ENCODE measurements at places on chromosomes 11 and 22.

GRCh38 chr22:46626911-46627805 is 7.0 kb downstream of the GRAMD4 start:
- DNase-seq, result no peak

DNA sequence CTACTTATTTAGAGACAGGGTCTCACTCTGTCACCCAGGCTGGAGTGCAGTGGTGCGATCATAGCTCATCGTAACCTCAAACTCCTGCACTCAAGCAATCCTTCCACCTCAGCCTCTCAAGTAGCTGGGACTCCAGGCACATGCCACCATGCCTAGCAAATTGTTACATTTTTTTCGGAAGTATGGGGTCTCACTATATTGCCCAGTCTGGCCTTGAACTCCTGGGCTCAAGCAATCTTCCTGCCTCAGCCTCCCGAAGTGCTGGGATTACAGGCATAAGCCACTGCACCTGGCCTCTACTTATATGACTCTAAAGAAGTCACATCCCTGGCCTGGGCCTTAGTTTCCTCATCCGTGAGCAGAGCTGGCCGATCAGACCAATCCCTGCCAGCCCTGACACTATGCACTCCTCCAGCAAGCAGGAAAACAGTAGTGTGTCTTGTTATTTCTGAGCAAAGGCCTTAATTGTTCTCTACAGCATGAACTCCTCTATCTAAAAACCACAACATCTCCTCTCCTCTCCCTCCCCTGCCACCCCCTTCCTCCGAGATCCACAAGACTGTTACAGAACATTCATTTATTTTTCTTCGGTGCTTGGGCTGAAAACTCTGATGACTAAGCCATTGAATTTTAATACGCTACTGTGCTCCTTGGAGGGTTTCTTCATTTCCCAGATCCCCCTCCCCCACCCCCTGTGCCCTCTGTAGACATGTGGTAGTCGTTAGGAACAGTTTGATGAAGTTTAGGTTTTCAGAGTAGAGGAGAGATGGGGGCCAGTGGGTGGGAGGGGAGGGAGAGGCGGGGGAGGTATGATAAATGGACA is 91.5 kb downstream of the ABTB2 start:
- no peak for DNase-seq

GRCh38 chr22:24466716-24467328 is 28.3 kb upstream of the UPB1 start:
- no peak for DNase-seq

DNA sequence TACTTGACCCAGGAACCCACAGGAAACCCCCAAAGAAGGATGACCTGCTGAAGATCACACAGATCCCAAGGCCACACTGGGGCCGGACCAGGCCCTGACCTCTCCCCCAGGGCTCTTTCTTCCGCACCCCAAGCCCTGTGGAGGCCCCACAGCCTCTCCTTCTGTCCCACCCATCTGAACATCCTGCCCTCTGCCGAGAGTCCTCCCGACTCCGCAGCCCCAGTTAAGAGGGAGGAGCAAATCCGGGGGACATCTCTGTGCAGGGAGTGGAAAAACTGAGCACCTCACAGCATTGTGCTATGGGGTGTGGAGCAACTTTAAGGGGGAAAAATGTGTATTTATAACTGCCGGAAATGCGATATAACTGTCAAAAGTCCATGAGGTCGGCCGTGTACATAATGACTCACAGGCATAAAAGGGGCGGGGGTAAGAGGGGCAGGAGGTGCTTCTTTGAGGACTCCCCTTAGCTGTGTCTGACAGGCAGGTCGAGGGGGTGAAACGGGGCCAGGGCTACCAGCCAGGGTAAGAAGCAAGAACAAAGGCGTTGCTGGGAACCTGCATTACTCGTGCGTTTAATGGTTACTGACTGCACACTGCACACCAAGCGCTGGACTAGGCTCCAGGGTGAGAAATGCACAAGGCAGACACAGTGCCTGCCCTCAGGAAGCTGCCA is 57.2 kb downstream of the WNT11 start:
- no peak for DNase-seq

GRCh38 chr11:105490333-105490732 is 119.5 kb upstream of the GRIA4 start:
- DNase-seq, result no peak

DNA sequence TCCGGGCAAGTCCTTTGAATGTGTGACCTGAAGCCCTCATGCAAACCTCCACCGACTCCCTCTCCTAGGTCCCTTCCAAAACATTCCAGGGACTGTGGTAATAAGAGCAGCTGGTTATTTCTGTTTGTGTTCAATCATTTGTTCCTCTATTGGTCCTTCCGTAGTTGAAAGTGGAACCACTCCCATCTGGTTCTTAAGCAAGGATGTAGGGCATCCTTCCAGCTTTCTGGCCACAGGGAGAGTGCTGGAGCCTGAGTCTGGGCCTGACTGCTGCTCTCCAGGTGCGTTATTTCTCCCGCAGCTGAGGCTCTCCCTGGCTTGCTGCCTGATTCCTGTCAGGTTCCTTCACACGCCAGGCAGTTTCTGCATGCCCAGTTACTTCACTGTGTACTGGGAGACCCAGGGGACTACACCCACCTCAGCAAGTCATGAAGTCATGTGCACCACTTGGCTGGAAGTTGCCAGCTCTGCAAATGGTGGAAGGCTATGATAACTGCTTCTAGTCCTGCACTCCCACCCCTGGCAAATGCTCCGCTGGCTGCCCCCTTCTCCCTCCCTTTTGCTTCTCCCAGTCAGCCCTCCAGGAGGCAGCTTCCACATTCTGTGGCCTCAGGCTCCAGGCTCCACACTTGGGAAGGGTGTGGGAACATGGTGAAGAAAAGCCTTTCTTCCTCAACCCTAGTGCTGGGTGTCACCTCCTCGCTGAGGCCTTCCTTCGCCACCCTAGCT is 4.0 kb upstream of the ALX4 start:
- no peak for DNase-seq

GRCh38 chr11:83721263-83721662 is 435.1 kb upstream of the CCDC90B start:
- DNase-seq, result no peak

GRCh38 chr11:104073950-104074705 is 37.7 kb downstream of the DDI1 start:
- no peak for DNase-seq

DNA sequence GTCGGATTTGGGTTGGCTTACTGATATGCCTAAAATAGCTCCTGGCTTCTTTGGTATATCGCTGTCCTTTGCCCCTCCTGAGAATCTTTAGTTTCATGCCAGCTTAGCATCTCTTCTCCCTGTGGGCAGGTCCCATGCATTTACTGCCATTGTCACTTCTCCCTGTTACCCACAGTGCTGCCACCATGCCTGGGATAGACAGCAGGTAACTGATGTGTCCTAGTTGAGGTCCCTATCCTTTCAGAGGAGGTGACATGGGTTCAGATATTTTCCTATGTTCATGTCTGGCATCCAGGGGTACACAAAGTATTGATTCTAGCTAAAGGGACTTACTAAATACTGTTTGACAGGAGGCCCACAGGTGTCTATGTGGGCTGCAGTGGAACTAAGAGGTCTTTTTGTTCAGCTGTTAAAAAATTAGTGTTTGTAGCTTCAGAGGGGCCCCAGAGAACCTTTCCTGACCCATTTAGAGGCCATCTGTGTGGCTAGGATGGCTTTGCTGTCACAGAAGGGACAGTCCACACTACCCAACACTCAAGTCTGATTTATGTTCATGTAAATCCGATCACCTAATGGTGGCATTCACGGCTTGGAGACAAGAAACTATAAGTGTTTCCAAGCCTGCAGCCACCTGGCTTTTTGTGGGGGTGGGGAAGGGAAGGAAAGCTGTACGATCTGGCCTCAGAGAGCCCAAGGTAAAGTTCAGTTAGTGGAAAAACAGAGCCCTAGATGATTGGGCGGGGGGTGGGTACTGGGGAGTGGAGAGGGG is 8.5 kb downstream of the TIMP3 start:
- no peak for DNase-seq

DNA sequence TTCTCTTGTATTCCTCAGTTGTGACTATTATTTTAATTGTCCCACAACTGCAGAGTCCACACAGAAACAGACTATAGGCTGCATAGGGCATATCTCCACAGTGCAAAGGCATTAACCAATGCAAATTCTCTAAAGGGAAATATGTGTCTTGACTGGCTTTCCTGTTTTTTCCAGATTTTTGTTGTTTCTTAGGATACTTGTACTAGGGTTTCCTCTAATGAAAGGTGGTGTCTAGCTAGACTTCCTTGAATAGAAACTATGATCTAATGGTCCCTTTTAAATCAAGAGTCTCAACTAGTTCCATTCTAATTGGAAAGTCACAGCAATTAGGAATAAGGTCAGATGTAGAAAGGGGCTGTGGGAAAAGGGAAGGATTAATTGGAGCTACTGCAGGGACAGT is 37.6 kb downstream of the SLC36A4 start:
- DNase-seq, result no peak

GRCh38 chr22:19904935-19905334 is 36.6 kb upstream of the COMT start:
- DNase-seq, result no peak

DNA sequence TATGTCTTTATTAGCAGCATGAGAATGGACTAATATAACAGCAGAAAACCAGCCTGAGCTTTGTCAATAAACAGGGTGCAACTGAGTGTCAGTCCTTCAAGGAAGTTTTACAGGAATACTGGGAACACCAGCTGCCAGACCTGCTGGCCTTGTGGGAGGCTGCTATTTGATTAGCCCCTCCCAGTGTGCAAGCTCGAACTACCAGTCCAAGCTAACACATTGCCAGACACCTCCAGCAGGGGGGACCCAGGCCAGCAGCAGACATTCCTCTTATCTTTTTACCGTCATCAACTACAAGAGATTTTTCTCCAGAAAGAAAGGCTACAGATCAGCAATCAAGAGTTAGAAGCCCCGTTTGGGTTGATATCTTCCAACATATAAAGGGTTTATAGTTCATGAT is 942.8 kb upstream of the TENM4 start:
- DNase-seq, result no peak

Measured in activated naive CD4-positive, alpha-beta T cell (primary cell).